ENCODE measurements at places on chromosomes 1 and 21. TPM values are rescaled to one million over a fixed set of nuclear protein-coding genes. Genes with fewer than 3 reads are reported as not detected.

FCN3 gene
- 1.9 TPM for polyA plus RNA-seq

SRP9 gene
- polyA plus RNA-seq: 512 TPM

DNA sequence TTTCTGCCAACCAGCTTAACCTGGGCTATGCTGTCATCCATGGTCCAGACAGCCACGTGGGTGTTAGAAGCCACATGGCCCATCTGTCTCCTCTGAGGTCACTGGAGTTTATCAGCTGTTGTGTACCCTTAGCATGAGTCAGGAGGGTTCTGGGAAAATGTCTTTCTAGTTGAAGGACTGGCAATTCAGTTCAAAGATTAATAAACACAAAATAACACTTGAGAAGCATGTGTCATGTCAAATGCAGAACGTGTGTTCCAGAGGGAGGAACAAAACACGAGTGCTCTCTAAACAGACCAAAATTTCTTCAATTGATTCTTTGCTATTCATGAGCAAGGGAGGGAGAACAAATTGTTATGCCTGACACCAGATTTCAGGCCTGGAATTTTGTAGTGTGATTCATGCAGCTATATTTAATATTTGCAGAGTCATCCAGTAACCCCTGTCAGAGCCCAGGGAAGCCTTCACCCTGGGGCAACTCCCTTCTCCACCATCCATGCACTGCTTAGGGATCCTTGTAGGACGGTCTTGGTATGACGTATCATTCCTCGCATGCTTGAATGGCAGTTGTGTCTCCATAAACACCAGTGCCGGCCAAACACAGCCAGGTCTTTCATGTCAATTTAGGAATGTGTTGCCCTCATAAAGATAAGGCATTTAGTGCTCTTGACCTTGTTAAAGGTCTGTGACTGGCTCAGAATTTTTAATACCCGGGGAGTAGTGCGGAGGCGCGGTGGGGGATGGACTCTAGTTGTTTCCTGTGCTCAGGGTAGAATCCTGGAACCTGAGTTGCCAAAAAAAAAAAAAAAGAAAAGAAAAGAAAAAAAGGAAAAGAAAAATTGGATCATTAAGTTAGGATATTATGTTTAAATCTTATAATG lies 27.7 kb upstream of the DYRK1A start:
- DNase-seq: no peak

DNA sequence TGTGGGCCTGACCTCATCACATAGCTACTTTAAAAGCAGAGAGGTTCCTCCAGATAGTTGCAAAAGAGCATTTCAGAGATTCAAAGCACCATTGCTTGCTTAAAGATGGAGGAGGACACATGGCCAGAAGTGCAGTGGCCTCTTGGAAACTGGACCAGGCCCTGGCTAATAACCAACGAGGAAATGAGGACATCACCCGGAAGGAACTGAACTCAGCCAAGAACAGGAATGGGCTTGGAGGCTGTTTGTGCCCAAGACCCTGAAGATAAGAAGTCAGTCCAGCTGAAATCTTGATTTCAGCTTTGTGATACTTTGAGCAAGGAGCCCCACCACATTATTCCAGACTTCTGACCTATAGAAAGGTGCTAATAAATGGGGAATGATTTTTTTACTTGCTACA lies 437.0 kb downstream of the PTPRC start:
- no peak for DNase-seq

Measured in right renal cortex interstitium (tissue), 3 donors.